Dermis blood vessel endothelial cell (primary cell): ENCODE measurements at places on chromosomes 5 and 9. TPM values are rescaled to one million over a fixed set of nuclear protein-coding genes. Genes with fewer than 3 reads are reported as not detected.

GRCh38 chr5:89303033-89303480 is 420.1 kb upstream of the MEF2C start:
- DNase-seq: no peak

- DNase-seq: no peak
Observed at GRCh38 chr9:91825422-91825821, 124.6 kb downstream of the ROR2 start.

The NUTM2G gene
- not detected in 2 replicates for total RNA-seq

The SCGB3A2 gene
- not detected in 2 replicates for total RNA-seq

The ACER2 gene
- 10.7 and 15.7 TPM in 2 replicates for total RNA-seq

The ATOX1 gene
- 69.8 and 96.3 TPM in 2 replicates for total RNA-seq

The ARSI gene
- total RNA-seq: 0.28 and 0.68 TPM in 2 replicates

The PRDM9 gene
- total RNA-seq: not detected in 2 replicates

The SLC31A2 gene
- total RNA-seq: 4.2 and 7.3 TPM in 2 replicates
